ENCODE measurements at places on chromosomes 1 and 21.

- DNase-seq: no peak
These were observed 53.4 kb upstream of the PRKACB start for GRCh38 chr1:84090447-84091245.

DNA sequence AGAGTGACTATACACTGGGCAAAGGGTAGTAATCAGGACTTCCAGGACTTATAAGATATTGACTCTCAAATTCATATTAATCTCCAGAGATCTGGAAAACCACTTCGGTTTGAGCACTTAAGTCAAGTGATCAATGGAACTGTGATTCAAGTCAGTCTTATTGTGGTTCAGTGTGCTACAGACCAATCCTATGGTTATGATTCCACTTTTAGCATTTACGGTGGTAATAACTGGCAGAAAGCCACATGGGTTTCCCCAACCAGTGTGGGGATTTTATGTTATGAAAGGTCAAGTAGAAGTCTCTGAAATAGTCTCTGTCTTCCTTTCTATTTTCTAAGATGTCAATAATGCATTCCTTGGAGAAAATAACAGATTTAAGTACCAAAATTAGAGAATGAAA is 151.3 kb upstream of the NEGR1 start:
- no peak for DNase-seq

- DNase-seq: no peak
These were observed 3.4 kb upstream of the CSF1 start for GRCh38 chr1:109907190-109907774.

- DNase-seq: no peak
These were observed 178.7 kb downstream of the CYYR1 start for GRCh38 chr21:26394341-26394740.

DNA sequence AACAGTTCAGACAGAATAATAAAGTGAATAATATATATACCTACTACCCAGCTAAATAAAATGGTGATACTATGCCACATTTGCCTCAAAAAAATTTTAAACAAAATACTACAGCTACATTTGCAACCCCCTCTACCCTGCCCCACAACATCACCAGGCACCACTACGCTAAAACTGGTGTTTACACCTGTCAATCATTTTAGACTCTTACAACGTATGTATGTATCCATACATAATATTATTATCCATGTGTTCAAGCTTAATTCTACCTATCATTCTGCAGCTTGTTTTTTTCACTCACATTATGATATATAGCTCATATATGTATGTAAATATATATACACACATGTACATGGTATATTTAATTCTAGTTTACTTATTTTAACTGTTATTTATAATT is 62.5 kb downstream of the NIBAN1 start:
- no peak for DNase-seq

Data from effector CD8-positive, alpha-beta T cell (primary cell).